ENCODE measurements at places on chromosomes 5 and 9.

DNA sequence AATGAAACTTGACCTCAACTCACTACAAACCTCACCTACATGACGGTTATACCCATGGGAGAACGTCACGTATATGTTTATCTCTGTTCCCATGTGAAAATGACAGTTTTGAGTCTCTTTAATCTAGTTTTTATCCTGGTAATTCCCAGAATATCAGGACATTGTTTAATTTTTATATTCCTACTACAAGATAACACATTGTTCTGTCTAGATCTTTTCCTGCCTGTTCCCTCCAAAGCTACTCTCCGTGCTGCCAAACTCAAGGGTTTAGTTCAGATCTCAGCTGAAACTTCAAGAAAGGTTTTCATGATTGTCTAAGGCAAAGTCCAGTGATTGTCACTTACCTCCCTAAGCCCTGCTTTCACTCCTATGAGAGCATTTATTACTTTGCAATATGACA lies 1159.4 kb upstream of the SEMA6A start:
- no peak for DNase-seq

DNA sequence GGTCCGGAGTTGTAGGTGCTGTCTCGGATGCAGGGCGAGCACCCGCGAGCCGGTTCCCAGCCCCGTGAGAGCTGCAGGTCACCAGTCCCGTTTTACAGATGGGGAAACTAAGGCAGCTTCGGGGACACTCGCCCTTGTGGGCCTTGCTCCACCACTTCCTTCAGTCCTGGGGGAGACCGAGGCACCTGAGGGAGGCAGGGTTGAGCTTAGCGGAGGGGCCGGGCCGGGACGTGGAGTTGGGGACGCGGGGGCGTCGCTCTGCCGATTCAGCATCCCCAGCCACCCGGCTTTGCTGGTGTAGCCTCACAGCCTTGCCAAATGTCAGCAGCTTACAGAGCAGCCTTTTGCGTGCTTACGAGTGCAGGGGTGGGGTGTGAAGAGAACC lies 530 bp downstream of the BBLN start:
- no peak for DNase-seq

GRCh38 chr5:142690667-142691066 lies 4.8 kb upstream of the FGF1 start:
- DNase-seq = no peak

DNA sequence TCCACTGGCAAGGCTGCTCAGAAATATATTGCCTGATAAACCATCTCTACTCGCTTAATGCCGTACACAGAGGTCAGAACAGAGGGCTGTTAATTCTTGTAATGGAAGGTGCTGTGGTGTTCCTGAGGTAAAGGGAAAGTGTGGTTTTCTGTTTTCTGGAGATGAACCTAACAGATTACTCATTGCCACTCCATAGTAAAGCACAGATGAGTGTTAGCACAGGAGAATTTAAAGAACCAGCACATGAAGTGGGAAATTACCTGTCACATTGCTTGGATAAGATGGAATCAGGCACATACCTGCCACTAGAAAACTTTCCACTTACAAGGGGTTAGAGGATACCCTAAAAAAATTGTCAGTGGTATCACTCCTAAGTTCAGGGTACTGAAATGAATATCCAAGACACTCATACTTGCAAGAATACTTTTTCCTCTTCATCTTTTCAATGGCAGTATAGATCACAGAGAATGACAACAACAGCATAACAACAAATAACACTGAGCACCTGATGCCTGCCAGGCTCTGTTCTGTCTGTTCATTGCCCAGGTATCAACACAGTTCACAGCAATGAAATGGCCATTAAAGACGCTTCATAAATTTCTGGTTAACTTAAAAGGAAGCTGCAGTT lies 152.9 kb upstream of the GNA14 start:
- no peak for DNase-seq

- peak; percentile 63 for DNase-seq
These were observed 48.4 kb downstream of the GALNT10 start for GRCh38 chr5:154238776-154239481.

GRCh38 chr5:14107536-14107935 lies 35.6 kb upstream of the TRIO start:
- DNase-seq = no peak

- no peak for DNase-seq
These were observed 55.8 kb downstream of the ENTREP1 start for GRCh38 chr9:69380811-69381210.

- no peak for DNase-seq
These were observed 32.6 kb upstream of the RASGEF1C start for GRCh38 chr5:180241600-180241999.

DNA sequence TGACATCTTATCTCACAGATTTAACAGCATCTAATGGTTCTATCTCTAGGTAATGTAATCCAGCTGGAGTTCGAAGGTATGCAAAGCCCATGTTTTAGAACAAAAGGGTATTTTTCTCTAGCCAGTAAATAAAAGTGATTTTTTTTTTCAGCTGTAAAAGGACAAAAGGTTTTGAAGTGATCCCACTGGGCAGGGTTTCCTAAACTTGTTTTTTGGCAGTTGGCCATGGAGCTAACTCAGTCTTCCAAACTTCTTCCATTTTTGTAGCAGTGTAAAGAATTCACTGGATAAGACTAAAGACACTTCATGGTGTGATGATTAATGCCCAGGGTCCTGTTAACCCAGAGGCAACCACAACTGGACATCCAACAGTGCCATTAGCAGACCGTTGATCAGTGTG lies 63.8 kb downstream of the TMEM252 start:
- DNase-seq = no peak

GRCh38 chr5:69024241-69024651 lies 69.6 kb upstream of the SLC30A5 start:
- no peak for DNase-seq

- no peak for DNase-seq
These were observed 59.6 kb downstream of the C9orf152 start for GRCh38 chr9:110148384-110148783.

- DNase-seq = no peak
These were observed 28.4 kb downstream of the ZFP62 start for GRCh38 chr5:180832638-180833068.

DNA sequence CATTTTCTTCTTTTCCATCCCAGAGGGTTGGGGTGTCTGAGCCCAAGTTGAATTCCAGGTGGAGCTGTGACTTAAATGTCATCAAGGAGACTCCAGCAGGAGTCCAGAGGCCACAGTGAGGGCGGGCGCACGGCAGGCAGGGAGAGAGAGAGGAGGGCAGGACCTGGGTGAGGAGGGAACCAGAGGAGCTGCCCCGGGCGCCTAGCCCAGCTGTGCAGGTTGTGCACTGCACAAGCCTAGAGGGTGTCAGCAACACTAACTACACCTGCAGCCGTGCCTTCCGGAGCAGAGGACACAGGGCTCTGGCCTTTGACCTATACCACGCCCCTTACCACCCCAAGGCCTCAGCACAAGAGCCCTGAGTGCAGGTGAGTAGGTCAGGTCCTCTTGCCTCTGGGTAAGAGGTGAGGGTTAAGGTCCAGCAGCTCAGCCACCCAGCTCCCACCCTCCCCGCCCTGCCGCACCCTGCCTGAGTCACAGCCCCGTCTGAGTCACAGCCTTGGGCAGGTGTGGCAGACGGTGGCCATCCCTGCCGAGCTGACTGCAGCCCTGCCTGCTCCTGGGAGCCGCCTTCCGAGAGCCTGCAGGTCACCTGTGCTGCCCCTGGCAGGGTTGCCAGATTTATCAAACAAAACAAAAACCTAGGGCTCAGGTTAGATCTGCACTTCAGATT lies 6.4 kb upstream of the AGPAT2 start:
- DNase-seq = no peak

DNA sequence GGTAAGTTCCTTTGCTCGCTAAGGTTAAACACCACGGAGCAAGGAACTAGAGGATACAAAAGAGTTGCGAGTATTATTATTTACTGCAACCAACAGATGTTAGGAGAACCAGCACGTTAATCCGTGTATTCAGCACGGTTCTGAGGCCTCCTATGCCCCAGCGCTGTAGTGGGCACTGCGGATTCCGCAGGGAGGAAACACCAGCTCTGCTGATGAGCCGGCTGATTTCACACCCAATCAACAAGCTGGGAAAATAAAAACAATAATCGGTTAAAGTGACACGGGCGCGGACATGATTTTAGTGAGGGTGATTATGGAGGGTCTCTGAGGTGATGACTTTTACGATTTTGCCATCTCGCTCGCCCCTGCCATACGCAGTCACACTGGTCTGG lies 702 bp upstream of the PRELID2 start:
- no peak for DNase-seq
